ENCODE measurements at places on chromosomes 2 and 18.

DNA sequence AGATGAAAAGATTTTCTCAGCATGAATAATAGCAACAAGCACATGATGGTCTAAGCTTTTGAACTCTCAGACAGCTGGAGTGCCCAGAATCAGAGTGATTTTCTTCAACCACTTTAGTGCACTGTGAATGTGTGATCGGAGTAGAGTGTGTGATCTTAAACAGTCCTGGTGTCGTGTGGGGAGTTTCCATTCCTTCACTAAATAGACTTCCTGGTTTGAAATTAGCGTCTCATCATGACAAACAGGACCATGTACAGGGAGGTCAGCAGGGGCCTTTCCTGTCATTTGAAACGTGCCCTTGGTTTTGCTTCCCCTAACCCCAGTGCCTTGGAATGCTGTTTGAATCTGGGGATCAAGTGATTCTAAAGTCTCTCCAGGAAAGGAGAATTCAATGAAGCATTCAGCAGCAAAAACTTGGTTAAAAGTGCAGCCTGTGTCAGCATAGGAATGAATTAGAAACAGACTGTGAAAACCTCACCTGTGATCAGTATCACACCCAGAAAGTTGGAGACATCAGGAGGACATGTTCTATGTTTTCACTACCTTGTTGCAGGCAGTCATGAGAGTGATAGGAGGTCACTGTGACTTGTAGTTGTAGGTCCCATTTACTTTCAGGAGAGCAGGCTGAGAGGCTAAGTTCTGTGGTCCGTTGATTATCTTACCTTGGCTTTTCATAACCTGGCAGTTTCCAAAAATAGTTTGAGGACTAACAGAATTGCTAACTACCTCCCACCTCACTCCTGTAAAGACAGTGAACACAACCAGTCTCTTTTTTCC, 400.3 kb downstream of the MTX2 start:
- DNase-seq = no peak

- no peak for DNase-seq
These were observed 491 bp downstream of the RTN4 start for GRCh38 chr2:55049821-55050099.

DNA sequence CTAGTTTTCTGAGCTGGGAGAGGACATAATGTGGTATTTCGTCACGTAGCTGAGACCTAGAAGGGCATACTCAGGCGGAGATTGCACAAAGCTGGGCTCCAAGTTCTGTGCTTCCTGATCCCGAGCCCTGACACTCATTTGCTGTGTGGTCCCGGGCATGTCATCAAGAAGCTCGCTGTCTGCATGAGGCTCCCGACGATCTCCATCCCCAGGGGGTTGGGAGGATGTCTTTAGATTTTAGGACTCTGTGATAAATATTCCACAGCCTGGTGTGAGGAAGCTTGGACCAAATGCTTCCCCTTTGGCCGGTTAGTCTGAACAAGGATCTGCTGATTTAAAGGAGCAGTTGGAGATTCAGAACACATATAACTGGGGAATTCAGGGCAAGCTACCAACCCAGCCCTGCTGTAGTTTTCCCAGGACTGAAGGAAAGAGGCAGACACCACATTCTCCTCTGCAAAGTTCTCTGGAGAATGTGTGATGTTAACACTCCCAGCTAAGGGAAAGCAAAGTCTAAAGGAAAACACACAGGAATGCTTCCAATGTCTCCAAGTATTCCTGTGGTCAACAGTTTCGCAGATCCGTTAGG, 2.3 kb downstream of the KCNE4 start:
- no peak for DNase-seq

DNA sequence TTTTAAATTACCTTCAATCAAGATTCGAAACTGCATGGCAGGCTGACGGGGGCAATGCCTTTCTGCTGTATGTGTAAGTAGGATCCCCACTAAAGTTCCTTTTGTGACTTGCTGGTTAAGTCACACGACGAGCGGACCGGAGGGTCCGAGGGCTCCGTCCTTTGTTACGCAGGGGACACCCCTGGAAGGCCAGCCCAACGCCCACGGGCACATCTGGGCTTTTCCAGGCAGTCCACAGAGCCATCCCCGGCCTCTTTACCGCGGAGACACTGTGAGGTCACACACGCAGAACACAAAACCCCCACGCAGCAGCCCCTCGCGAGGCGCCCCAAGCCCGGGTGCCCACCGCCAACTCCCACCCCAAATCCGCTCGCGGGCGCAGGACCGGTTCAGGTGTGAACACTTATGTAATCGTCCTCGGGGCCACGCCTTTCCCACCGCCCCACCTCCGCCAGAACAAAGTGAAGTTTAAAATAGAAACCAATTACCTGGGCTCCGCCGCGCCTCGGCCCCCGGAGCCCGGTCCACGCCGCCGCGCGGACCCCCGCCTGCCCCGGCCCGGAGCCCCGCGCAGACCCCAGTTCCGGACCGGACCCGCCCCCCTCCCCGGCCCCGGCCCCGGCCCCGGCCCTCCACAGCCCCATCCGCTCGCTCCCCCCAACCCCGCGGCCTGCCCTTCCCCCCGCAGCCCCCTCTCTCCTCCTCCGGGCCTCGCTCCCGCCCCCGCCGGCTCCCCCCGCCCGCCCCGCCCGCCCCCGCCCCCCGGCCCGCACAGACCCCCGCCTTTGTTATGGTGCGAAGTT, 4.2 kb downstream of the ZNF516 start:
- no peak for DNase-seq

DNA sequence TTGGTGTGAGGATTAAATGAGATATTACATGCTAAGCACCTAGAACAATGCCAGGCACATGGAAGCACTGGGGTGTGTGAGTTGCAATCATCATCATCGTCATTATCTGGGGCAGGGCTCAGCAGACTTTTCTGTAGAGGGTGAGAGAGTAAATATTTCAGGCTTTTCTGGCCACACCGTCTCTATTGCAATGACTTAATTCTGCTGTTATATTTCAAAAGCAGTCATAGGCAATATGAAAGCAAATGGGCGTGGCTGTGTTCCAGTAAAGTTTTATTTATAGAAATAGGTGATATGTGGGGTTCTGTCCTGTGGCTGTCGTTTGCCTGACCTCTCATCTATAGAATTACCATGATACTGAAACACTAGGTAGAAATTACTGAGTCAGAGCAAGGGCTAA, 60.6 kb downstream of the IL1R2 start:
- DNase-seq = no peak

GRCh38 chr2:217983276-217984233, 19.2 kb downstream of the TNS1 start:
- no peak for DNase-seq

- no peak for DNase-seq
These were observed 25.4 kb upstream of the TANK start for GRCh38 chr2:161134547-161135518.

Measured in vagina (tissue), 2 donors.